ENCODE measurements at places on chromosomes 11 and 22. TPM values are rescaled to one million over a fixed set of nuclear protein-coding genes. Genes with fewer than 3 reads are reported as not detected.

Gene MS4A4A
- 0.55 TPM for total RNA-seq

Gene TMEM179B
- 85.5 TPM for total RNA-seq

Gene FOLR2
- total RNA-seq, result not detected

Gene ANO1
- total RNA-seq, result 0.37 TPM

Gene C22orf23
- total RNA-seq, result 1.1 TPM

Gene SLC22A8
- total RNA-seq, result not detected

Gene IL10RA
- not detected for total RNA-seq

Gene PANX3
- total RNA-seq, result not detected

Gene KCNK7
- total RNA-seq, result not detected

Gene GLYATL2
- 1.4 TPM for total RNA-seq

Gene PHF5A
- total RNA-seq, result 80.0 TPM

Gene TMEM25
- total RNA-seq, result 8.9 TPM

Gene SULT4A1
- total RNA-seq, result not detected

DNA sequence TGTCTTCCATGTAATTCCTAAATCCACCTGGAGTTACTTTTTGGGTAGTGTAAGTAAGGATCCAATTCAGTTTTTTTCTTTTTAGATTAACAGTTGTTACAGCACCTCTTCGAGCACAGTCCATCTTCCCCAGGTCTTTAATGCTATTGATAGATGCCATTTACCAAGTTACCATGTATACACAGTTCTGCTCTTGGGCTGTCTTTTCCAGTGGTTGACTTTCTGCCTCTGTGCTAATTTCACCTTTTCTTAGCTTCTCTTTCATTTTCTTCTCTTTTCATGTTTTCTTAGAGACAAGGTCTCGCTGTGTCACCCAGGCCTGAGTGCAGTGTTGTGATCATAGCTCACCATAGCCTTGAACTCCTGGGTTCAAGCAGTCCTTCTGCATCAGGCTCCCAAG lies 12.0 kb downstream of the ATXN10 start:
- DNase-seq, result no peak

DNA sequence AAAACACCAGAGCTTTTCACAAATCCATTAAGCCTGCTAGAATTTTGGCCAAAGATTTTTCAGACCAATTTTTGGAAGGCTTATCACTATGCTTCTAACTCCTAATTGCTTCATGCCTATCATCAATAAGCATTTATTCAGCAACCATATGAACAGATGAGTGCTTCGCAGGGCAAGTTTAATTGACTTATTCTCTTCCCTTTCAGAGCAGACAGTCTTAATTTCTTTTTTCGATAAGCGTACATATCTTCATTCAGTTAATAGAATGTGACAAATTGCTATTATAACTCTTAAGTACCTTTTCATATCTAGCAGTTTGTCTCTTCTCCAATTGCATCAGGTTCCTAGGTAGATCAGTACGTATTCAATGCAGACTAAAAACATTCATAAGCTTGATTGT lies 298.4 kb upstream of the ANO5 start:
- no peak for DNase-seq

DNA sequence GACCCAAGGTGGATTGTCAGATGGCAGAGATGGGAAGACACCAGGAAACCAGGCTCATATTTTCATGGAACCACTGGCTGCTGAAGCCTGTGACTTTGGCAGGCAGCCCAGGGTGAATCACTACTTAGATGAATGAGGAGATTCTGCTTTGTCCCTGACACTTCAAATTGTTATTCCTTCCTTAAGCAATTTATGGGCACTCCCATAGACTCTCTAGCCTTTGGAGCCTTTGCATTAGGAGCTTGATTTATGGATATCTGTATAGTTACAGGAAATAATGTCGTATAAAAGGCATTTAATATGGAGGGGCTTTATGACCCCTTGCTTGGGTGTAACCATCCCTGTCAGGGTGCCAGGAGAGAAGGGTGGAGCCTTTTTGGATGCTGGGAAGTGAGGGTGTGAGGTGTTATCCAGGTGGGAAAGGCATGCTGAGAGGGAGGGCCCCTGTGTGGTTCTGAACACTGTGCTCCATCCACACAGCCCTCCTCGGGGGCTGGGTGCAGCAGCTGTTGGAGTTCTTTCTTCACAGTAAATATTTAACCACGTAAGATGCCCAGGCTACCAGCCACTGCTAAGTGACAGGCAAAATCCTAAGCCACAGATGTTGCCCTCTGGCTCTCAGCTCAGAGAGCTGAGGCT lies 35.3 kb downstream of the IL18 start:
- DNase-seq, result peak; percentile 59

DNA sequence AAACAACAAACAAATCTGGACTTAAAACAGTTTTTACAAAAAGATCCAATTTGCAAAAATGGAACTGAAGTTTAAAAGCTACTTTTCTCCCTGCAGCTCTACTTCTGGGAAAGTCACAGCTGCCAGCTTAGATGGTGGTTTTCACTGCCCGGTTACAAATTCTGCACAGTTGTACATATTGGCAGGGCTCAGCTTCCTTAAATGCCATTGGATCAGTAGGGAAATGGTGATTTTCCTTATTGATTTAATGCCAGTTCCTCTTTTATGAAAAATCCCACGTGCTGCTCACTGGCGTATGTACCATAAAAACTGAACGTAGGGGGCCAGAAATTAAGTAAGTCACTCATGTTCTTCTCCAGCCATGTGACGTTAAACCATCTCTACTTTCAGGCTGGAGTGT lies 22.8 kb downstream of the GRAP2 start:
- DNase-seq, result no peak

DNA sequence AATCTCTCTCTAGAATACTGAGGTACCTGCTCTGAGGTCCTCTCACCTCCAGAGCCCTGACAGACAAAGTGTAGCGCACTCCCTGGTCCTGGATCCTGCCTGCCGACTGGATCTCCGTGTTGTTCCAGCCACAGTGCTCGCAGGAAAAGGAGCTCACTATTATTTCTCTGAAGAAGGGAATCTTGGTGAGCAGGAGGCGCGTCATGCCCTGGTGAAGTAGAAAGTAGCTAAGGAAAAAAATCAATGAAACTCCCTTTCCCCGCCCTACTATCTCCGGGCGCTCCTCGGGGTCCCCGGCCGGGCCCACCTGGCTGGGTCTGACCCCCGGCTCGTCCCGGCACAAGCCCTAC lies 412 bp downstream of the ZPR1 start:
- no peak for DNase-seq

GRCh38 chr11:35516403-35516802 lies 9.0 kb downstream of the PAMR1 start:
- DNase-seq, result no peak

- no peak for DNase-seq
Observed at GRCh38 chr22:38828191-38828590, 15.6 kb downstream of the NPTXR start.

- DNase-seq, result no peak
Observed at GRCh38 chr22:44391481-44392445, 79.0 kb upstream of the SHISAL1 start.

DNA sequence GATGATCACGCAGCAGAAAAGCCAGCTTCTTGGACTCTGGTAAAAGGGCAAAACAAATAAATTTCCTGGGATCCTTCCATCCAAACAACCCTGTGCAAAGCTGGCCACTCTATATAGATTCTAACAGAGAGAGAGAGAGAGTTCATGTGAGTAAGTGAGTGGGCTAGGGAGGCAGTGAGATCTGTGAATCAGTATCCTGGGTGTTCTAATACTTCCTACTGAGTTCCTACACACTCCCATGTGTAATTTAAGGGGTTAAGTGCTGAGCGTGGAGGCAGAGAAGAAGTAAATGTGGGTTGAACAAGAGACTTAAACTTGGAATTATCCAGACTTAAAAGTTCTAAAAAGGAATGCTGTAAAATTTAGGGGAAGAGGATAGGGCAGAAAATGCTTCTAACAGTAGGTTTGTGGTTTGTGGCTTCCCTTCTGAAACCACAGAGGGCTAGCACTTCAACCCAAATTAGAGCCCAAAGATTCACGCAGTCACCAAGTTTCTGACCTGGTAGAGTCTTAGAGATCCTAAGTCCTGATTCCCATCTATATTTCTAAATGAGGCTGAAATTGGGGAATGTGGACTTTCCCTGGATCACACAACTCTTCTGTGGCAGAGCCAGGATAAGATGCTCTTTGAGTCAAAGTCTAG lies 413.9 kb downstream of the TENM4 start:
- DNase-seq, result no peak

DNA sequence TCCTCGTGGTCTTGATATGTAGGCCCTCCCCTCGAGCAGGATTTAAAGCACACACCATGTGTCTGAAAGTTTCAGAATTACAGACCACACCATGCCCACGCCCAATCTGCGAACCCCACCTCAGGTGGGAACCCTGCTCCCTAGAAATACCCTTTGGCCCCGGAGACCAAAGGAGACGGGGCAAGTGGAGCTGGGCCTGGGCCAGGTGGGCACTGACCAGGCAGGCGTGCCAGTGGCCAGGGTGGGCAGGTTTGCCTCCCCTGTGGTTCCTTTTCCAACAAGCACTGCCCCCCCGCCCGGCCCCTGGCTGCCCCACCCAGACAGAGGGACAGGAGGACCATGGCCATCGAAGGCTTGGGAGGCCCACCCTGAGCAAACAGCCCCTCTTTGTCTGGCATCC lies 400.4 kb downstream of the TBC1D22A start:
- DNase-seq, result no peak

DNA sequence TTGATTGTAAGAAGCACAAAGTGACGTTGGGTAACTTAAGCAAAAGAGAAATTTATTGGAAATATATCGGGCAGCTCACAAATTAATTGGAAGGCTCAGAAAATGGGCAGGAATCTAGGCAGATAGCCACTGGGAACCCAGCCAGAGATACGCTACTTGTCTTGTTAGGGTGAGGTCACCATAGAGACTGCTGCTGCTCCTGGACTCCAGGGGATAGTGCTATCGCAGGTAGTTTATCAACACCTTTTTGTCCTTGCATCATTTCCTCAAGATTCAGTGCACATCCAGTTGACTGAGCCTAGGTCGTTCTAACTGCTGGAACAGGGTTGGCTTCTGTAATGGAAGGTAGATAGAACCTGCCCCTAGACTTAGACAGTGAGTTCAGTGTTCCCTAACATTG lies 19.6 kb downstream of the AMOTL1 start:
- no peak for DNase-seq

DNA sequence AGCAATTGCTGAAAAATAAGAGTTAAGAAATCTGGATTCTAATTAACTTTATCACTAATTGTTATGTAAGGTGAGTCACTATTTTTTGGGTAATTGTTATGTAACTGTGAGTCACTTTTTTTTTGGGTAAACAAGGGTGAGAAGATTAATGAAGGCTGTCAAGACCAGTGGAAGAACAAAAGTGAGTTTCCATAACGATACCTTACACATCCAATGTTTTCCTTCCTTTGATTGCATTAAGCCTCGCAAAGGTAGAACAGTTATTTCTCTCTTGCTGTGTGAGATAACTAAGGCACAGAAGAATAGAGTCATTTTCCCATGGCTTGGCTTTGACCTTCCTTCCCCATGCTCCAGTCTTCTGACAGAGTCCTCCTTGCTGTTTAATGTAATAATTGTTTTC lies 374.7 kb downstream of the DDX10 start:
- no peak for DNase-seq

- DNase-seq, result no peak
Observed at GRCh38 chr11:72460091-72460647, 25.8 kb upstream of the CLPB start.

- DNase-seq, result no peak
Observed at GRCh38 chr11:123525511-123525918, 95.4 kb downstream of the GRAMD1B start.

DNA sequence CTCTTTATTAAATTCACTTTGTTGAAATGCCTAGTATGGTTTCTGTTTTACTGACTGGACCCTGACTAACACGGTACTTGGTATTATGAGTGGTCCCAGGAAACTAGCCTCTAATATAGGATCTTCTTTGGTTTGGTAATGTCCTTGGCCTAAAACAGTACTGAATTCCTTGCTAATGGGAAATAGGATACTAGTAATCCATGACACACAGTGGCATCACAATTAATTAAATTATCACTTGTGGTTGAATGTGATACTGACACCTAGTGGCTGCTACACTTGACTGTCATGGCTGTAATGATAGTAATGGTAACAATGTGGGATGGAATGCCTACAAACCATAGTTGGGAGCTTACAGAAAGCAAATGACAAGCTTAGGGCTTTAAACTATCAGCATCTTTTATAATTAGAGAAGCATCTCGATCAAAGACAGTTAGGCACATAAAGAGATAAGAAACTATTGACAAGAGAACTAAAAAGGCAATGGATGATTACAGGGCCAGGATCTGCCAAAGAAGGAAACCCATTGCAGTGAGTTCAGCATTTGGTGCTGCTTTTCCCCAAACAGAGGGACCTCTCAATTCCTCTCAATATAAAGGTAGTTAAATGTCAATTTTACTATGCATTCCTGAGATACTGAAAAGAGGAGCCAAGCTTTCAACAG lies 8.6 kb downstream of the DNHD1 start:
- DNase-seq, result peak; percentile 51

DNA sequence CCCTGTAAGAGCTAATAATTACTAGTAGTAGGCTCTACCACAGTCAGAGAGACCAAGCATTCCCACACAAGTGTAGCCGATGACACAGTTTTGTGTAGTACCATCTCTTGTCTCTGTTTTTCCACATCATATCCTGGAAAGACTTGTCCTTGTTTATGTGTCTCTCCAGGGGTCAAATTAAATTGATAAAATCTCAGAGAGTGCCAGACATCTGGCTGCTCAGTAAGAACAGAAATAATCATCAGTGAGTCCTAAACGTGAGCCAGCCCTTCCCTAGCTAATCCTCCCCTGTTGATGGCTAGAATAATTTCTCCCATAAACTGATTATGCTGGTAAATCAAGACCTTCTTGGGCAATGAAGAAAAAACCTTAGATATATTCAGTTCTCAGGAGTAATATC lies 111.4 kb upstream of the GRAMD1B start:
- DNase-seq, result no peak

GRCh38 chr11:131663405-131664200 lies 293.2 kb downstream of the NTM start:
- DNase-seq, result no peak

DNA sequence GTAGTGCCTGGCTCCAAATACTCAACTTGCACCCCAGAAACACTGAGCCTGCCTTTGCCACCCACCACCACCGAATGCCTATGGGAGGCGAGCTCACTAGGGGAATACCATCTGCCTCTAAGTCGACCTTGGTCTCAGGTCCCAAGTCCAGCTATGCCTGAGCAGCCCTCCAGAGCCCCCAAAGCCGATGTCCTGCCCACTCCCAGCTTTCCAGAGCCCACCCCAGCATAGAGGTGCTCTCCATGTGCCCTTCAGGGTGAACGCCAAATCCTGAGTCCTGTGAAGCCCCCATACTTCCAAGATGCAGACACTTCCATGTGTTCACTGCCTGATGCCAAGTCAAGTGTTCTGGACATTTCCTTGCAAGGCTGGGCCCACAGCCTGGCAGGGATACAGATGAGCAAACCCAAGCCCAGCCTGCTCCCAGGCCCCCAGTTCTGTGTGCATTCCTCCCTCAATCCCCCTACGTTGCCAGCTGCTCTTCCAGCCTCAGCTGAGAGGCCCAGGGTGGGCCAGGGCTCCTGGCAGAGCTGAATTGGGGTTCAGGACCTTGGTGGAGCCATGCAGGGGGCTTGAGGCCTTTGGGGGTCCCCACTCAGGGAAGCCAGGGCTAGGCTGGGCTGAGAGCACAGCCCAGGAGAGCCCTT lies 2.6 kb upstream of the KMT5B start:
- no peak for DNase-seq
